Fibroblast of skin of left biceps (primary cell): ENCODE measurements at places on chromosomes 1 and 21.

GRCh38 chr1:168921629-168922028 lies 184.9 kb upstream of the ATP1B1 start:
- DNase-seq = no peak

GRCh38 chr1:167763525-167764220 lies 41.9 kb downstream of the MPZL1 start:
- DNase-seq = no peak

GRCh38 chr1:194069168-194069830 lies 882.9 kb upstream of the B3GALT2 start:
- DNase-seq = no peak

GRCh38 chr1:186143481-186143880 lies 231.6 kb downstream of the TPR start:
- DNase-seq = no peak

DNA sequence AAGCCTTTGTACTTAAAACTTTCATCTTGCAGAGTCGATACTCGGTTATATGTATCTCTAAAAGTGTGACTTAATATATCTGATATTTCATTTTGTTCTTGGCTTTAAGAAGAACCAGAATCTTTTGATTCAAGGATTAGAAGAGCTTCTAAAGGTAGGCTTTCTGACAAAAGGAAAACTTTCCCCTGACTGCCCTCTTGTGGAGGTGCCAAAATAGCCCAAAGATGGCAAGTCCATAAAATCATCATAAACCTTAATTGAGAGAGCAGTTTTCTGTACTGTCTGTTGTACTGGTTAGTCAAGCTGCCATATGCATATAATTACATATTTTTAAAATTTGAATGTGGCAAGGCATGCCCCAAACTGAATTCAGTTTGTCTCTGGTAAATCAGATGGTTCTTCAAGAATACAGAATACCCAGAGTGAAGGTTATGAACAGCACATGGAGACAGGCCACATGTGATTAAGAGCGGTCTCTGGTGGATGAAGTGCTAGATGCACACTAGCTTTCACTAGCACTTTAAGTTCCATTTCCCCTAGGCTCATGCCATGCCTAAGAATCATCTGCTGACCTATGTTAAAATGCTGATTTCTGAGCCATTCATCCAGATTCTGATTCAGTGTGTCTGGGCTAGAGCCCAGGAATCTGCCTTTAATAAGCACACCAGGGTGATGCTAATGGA lies 27.7 kb upstream of the ELAVL4 start:
- DNase-seq = no peak

- DNase-seq = no peak
Measured at GRCh38 chr1:76687307-76688175, 179.7 kb upstream of the ST6GALNAC5 start.

- DNase-seq = no peak
Measured at GRCh38 chr1:17403081-17403480, 31.1 kb downstream of the PADI6 start.

DNA sequence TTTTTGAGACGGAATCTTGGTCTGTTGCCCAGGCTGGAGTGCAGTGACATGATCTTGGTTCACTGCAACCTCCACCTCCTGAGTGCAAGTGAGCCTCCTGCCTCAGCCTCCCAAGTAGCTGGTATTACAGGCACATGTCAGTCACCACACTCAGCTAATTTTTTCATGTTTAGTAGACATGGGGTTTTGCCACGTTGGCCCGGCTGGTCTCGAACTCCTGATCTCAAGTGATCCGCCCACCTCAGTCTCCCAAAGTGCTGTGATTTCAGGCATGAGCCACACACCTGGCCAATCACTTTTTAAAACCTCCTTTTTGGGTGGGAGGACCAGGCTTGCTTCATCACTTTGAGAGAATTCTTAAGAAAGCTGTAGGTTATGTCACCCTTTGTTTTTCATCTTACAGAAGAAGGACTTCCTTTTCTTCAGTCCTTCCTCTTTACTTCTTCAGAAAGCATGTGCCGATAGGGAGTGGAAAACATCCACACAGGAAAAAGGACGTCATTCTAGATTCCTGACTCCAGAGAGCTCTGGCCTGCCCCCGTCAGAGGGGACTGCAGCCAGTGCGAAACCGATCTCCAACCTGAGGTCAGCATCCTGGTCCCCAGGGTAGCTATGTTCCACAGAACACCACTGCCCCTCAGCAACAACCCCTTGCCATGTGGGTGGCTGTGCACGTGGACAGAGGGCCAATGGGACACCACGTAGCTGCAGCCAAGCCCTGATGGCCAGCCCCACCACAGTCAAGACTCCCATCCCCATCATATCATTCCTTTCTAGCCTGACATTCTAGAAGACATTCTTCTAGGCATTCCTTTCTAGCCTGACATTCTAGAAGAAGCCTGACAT lies 21.9 kb downstream of the NCF2 start:
- peak; percentile 3 for DNase-seq

- DNase-seq = no peak
Measured at GRCh38 chr1:68204977-68205630, 27.2 kb downstream of the WLS start.

DNA sequence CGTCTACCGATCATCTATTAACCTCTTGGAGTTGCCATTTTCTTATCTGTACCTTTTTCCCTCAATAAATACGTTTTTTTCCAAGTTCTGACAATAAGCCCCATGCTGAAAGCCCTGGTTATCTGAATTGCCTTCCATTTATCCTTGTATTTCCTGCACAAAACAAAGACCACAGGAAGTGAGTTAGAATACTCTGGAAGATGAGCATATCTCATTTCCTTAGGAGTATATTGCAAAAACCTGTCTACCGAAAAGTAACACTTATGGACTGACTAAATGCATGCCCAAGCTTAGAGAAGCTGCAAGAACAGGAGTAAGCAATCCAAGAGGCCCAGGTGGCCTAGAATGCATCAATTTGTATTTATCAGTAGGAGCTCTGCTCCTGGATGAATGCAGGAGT lies 39.9 kb downstream of the DIRAS3 start:
- no peak for DNase-seq

- DNase-seq = no peak
Measured at GRCh38 chr1:21821385-21822019, 9.4 kb downstream of the LDLRAD2 start.

DNA sequence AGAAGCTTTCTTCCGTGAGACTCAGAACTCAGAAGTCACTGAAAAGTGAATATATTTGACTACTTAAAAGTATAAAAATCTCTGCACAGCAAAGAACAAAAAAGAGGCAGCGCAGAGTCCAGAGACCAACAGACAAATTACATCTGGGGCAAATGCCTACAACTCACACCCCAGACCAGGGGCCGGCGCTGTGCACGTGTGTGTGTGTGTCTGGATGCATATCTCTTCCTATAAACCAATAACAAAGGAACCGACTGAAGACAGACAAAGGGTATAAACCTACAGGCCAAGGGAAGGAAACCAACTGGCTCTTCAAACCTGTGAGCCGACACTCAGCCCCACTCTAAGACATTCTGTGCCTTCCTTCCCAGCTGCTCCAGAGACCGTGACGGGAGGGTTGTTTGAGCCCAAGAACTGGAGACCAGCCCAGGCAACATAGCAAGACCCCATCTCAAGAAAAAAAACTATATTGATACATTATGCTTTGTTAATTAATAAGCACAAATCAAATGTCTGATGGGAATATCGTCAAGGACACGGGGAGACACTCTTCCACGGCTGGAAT lies 18.8 kb downstream of the WNT9A start:
- DNase-seq = no peak

DNA sequence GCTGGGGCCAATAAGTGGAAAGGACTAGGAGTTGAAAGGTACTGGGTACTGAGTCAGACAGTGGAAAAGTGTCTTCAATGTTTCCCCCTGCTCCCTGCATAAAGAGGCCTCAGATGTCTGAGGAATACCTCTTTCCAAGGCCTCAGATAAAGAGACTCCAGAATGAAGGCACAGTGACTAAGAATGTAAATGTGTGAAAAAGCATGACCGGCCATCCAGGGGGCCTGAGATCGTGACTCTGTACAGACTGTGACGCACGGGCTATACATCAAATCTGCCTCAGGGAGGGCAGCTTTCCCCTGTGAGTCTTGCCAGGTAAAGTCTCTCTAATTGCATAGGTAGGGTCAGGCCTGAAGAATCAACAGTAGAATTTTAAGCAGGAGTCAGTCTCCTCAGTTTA lies 1690.5 kb downstream of the KCNT2 start:
- no peak for DNase-seq

GRCh38 chr1:161168906-161169305 lies 2.7 kb downstream of the PPOX start:
- no peak for DNase-seq

- DNase-seq = no peak
Measured at GRCh38 chr1:12539320-12539704, 78.7 kb downstream of the DHRS3 start.

GRCh38 chr1:27301582-27302199 lies 20.3 kb upstream of the TMEM222 start:
- no peak for DNase-seq

DNA sequence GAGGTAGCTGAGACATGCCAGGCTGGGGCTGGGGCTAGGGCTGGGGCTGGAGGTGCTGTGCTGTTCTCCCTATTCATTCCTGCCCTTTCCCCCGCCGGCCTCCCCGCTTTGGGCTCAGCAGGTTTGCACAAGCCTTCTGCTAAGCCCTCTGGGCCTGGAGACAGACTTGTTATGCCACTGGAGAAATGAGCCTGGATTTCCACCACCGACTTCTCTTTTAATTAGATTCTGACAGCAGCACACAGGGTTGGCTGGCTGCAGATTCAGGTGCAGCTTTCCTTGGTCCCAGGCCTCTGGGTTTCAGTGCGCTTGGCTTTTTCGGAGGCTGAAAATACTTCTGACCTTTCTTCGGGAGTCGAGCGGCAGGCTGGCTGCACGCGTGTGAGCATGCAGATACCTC lies 71.5 kb upstream of the ACTL8 start:
- DNase-seq = no peak
